ENCODE measurements at places on chromosomes 6 and 20. TPM values are rescaled to one million over a fixed set of nuclear protein-coding genes. Genes with fewer than 3 reads are reported as not detected.
A peak's percentile ranks its signal among the peaks of the same experiment; 100 is the strongest.

Gene ME1
- total RNA-seq: 34.8 TPM

Gene PAX1
- not detected for total RNA-seq

Gene TULP4
- 171 TPM for total RNA-seq

Gene CFB
- total RNA-seq: 14.2 TPM

DNA sequence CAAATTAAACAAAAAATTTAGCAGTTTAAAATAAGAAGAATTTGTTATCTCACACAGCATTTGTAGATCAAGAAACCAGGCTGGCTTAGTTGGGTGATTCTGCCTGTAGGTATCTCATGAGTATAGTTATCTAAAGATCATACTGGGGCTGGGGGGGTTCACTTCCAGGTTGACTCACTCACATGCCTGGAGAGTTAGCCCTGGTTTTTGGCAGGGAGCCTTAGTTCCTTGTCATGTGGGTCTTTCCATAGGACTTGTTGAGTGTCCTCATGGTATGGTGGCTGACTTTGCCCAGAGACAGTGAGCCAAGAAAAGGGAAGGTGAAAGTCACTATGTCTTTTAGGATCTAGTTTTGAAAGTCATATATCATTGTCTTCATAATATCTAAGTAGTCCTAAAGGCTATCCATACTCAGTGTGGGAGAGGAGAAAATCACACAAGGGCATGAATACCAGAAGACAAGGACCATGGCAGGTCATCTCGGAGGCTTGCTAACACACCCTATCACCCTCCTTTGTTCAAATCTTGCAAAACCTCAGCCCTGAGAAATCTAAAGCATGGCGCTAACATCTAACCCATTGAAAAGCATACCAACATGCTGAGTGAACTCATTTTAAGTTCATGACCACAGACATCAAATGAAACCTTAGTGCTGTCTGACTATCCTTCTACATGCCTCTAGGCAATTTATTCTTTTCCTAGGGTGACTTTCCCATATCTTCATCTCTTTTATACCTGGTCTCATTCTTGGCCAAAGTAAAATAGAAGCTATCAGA lies 39.2 kb downstream of the CYP24A1 start:
- no peak for DNase-seq

Gene GPLD1
- 1.1 TPM for total RNA-seq

DNA sequence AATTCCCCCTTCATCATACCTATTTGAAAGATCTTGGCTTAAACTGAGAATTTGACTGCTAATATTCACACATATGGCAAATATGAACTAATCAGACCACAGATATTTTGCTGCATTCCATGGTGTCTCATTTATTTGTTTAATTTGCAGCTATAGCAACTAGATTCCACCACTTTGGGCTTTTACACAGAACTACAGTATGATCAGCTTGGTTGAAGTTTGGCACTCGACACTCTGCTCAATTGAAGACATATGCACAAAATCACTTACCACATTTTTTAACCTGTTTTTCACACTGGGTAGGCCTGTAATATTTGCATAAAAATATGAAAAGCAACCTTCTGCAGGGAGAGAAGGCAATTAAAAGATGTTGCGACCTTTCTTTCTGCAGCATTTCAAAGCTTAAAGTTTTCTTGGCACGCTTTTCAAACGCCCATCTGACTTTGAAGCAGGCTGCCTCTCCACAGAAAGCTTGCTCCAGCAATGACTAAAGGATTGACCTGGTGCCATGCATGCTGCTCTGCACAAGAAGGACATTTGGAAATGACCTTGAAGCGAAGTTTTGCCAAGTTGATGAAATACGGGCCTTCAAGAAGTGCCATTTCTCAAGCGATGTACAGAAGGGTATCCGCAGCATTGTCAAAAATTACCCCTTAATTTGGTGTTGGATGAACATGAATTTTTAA lies 126.7 kb downstream of the AIG1 start:
- DNase-seq: no peak

- DNase-seq: no peak
Observed at GRCh38 chr6:157627195-157627966, 195.7 kb upstream of the SNX9 start.

DNA sequence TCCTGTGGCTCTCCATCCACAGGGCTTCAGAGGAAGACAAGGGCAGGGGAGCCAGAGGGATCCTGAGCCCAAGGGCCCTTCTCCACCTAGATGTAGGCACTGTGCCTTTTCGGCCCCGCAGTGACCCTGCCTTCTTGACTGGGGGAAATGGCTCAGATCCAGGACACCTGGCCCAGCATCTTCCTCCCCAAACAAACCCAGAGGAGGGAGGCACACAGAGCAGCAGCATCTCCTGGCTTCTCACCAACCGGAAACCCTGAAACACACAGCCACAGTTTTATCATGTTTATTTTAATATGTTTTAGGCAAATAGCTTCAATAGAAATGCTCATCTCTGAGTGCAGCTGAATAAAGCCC lies 84.5 kb upstream of the LRFN2 start:
- no peak for DNase-seq

DNA sequence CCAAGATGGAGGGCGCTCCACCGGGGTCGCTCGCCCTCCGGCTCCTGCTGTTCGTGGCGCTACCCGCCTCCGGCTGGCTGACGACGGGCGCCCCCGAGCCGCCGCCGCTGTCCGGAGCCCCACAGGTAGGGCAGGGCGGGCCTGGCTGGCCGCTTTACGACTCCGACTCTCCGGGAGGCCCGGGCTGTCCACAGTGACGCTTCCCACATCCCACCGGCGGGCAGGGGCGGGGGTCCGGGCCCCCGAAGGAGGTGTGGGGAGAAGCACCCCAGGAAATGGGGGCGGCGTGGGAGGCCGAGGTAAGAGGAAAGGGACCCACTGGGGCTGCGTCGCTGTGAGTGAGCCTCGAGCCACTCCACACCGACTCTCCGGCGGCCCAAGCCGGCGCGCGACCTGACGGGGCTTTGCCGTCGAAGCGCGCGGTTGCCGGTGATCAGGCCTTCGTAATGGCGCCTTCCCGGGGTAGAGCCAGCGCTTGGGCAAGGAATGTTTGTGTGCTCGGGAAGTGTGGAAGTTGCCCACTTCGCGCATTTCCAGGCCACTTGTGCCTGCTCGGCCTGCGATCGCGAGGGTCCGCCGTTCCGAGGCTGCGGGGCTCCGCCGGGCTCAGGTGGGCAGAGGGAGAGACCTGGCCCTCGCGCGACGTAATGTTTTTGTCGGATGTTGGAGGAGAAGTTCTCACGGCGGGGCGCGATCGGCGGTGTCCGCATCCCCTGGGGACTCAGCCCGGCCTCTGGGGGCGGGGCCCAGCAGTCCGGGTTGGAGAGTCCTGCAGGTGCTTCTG lies 427 bp downstream of the GINM1 start:
- peak; percentile 53 for DNase-seq

GRCh38 chr20:13436530-13436929 lies 202.2 kb downstream of the TASP1 start:
- DNase-seq: no peak

Gene LY6G5C
- total RNA-seq: 2.4 TPM

DNA sequence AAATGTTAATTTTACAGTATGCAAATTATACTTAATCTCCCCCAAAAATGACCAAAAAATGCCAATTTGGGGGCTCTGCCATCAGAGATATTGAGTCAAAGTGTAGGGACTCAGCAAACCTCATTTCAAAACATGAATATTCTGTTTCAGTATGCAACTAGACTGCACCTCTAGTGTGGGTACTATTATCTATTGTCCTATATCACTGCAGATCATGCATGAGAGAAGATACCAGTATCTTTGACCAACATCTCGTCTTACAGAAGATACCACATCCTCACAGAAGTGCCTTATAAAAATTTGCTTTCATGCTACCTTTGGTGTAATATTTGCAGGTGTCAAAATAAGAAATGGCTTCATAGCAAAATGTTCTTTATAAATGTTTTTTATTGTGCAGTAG lies 623.8 kb downstream of the TENT5A start:
- no peak for DNase-seq

DNA sequence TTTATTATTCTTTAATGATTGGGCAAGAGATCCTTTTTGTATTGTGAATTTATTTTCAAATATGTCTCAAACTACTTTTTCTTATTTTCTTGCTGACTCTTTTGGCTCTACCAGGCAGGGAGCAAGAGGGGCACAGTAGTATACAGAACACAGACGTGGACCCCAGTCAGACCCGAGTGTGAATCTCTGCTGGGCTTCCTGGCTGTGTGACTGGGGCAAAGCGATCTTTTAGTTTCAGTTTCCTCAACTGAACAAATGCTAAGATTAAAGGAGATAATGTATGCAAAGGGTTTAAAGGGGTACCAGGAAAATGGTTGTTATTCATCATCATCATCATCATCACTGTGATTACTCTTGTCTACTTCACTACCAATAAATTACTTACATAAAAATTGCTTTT lies 317.5 kb downstream of the HIVEP2 start:
- DNase-seq: no peak

Gene CASS4
- total RNA-seq: 0.79 TPM

GRCh38 chr6:5992551-5993225 lies 14.0 kb downstream of the NRN1 start:
- no peak for DNase-seq

DNA sequence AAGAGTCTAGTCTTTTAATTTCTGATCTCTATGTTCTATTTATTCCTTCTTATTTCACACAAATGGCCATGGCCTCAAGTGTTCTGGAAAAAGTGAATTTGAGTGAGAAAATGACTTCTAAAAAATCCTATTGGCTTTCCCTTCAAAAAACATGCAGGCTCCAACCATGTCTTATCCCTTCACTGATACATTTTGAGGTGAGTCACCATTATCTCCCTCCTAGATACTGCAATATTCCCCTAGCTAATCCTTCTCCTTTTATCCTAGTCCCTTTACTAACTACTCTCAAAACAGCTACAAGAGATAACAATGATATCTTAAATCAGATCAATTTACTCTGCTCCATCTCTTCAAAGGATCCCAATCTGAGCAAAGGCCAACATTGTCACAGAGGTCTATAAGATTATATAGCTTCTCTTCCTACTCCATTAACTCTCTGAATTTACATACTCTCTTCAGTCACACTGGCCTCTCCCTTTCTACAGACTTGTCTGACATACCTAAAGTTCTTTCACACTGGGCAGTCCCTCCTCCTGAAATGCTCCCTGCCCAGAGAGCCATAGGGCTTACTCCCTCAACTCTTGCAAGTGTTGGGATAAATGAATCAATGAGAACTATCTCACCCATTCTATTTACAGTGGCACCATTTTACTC lies 129.2 kb downstream of the TENT5A start:
- no peak for DNase-seq

Gene CDH4
- 0.21 TPM for total RNA-seq

DNA sequence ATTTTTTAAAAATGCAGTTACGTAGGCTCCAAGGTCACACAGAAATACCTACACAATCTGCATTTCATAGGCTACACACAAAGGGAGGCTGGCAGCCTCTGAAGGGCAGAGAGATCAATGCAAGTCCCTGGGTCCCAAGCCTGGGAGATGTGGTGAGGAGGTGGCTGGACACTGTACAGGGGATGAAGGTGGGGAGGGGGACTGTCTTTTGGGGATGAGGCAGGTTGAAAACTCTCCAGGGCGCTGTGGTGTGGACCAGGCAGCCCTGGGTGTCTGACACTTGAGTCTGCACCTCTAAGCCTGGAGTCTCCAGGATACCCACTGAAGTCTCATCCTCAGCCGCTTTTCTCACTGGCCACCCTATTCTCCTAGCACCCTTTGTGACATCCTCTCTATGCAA lies 24.5 kb downstream of the TXNDC5 start:
- DNase-seq: no peak

Gene LCA5
- 3.8 TPM for total RNA-seq

GRCh38 chr6:3607599-3607998 lies 143.9 kb downstream of the PXDC1 start:
- no peak for DNase-seq

Gene MMP24
- 0.39 TPM for total RNA-seq

- no peak for DNase-seq
Observed at GRCh38 chr6:156102129-156102528, 646.5 kb upstream of the NOX3 start.

GRCh38 chr20:3042625-3043024 lies 797 bp upstream of the GNRH2 start:
- DNase-seq: peak; percentile 92

Gene CLVS2
- not detected for total RNA-seq

DNA sequence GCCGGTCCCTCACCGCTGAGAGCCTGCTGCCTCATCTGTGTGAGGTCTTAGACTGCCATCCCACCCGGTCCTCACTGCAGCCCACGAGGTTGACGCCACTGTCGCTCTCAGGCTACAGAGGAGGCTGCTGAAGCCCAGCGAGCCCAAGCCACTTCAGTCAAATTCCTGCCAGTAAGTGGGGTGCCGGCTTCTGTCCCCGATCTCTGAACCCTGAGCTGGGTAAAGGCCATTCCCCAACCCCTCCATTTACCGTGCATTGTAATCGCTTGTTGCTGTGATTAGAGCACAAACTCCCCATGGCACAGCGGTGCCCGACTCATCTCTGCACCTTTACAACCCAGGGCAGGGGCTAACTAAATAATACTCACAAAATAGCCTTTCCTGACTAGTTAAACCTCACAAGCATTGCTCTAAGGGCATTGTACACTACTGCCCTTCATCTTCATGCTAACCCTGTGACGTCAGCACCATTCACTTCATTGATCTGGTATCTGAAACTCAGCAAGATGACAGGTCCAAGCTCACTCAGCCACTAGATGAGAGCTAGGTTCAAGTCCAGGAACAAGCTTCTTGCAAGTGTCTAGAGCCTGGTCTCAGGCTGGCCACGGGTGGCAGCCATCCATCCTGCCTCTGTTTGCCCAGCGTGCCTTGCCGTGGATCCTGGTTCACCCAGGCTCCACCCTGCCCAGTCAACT lies 122.7 kb downstream of the BCAS1 start:
- DNase-seq: no peak

Gene C4A
- total RNA-seq: 130 TPM

- no peak for DNase-seq
Observed at GRCh38 chr6:21961226-21961625, 335.6 kb downstream of the PRL start.

- no peak for DNase-seq
Observed at GRCh38 chr6:103885446-103885845, 974.3 kb downstream of the HACE1 start.

- DNase-seq: no peak
Observed at GRCh38 chr6:134249759-134250602, 67.9 kb downstream of the SGK1 start.

GRCh38 chr6:26270903-26271667 lies 93.9 kb upstream of the BTN3A2 start:
- DNase-seq: peak; percentile 72

GRCh38 chr6:1995636-1996035 lies 249.8 kb downstream of the GMDS start:
- DNase-seq: no peak

Gene BTN3A1
- 10.8 TPM for total RNA-seq

Gene IRAK1BP1
- total RNA-seq: 5.9 TPM

GRCh38 chr6:116268589-116269293 lies 11.0 kb downstream of the TSPYL1 start:
- DNase-seq: no peak

Gene RIPPLY2
- not detected for total RNA-seq

Gene RFX6
- not detected for total RNA-seq
